ENCODE measurements at places on chromosomes 1 and 21. TPM values are rescaled to one million over a fixed set of nuclear protein-coding genes. Genes with fewer than 3 reads are reported as not detected.

Gene CFHR3
- not detected for total RNA-seq

Gene GNG4
- 1.8 TPM for total RNA-seq

Gene KRTAP20-3
- total RNA-seq = not detected

Gene TMEM82
- total RNA-seq = not detected

Gene GNAT2
- total RNA-seq = 0.29 TPM

Gene TFF2
- total RNA-seq = not detected

Gene RBP7
- total RNA-seq = not detected

Gene KRTAP13-2
- not detected for total RNA-seq

Gene AQP10
- not detected for total RNA-seq

Gene SLAMF9
- not detected for total RNA-seq

Gene A3GALT2
- total RNA-seq = not detected

DNA sequence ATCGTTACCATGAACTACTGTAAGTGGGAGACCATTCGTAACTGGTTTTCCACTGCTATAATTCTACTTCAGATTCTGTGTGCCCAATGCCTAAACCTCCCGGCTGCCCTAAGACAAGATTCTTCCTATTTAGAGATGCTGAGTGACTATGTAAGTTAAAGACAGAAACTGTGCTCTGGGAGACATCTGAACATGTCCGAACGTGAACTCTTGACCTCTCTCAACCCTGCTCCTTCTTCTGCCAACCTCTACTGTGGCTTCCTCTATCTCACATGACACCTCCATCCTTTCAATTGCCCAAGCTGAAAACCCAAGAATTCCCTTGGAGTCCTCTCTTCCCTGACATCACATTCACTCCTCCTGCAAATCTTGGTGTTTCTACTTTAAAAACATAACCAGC is 182.9 kb downstream of the AKT3 start:
- DNase-seq = no peak

DNA sequence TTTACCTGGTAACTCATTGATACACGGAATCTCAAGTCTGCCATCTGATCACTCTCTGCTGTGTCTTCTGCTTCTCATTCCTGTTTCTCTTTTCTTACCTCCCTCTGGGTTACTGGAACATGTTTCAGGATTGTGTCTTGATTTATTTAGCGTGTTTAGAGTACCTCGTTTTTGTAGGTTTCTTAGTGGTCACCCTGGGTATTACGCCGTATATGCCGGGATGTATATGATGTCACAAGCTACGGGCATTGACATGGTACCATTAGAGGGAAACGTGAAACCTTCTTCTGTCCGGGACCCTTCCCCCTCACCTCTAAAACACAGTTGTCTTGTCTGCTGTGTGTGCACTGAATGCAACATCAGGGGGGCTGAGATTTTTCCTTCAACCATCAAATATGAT is 2.8 kb downstream of the ACTRT2 start:
- peak; percentile 5 for DNase-seq

DNA sequence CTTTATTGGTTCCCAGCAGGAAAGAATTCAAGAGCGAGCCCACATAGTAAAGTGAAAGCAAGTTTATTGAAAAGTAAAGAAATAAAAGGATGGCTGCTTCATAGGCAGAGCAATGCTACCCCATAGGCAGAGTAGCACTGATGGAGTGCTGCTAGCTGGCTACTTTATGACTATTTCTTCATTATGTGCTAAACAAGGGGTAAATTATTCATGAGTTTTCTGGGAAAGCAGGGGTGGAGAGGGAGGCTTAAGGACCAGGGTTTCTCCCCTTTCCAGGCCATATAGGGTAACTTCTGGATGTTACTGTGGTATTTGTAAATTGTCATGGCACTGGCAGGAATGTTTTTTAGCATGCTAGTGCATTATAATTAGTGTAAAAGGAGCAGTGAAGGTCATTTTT is 1271.4 kb downstream of the KCNT2 start:
- DNase-seq = no peak

GRCh38 chr1:185786524-185786923 is 52.3 kb downstream of the HMCN1 start:
- no peak for DNase-seq

DNA sequence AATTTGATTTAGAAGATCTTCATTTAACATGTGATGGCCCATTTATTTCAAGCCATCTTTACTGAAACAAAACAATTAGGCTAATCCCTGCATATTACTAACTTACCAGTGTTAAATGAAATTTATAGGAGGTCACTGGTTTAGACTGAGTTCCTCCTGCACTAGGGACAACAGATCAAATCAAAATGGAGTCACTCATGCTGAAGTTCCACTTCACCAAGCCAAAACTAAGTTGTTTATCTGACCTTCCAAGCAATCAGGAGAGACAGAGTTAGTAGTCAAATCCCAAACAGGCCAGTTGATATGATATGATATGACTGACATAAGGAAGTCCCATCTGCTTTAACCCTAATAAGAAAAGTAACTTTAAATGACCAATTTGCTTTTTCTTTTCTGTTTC is 4.8 kb downstream of the LYST start:
- DNase-seq = no peak

- peak; percentile 40 for DNase-seq
These were observed 19.8 kb downstream of the SPRTN start for GRCh38 chr1:231357831-231358354.

- DNase-seq = no peak
These were observed 164.6 kb downstream of the DNM3 start for GRCh38 chr1:172005856-172006255.

- no peak for DNase-seq
These were observed 1.0 kb upstream of the SFN start for GRCh38 chr1:26861889-26862378.

DNA sequence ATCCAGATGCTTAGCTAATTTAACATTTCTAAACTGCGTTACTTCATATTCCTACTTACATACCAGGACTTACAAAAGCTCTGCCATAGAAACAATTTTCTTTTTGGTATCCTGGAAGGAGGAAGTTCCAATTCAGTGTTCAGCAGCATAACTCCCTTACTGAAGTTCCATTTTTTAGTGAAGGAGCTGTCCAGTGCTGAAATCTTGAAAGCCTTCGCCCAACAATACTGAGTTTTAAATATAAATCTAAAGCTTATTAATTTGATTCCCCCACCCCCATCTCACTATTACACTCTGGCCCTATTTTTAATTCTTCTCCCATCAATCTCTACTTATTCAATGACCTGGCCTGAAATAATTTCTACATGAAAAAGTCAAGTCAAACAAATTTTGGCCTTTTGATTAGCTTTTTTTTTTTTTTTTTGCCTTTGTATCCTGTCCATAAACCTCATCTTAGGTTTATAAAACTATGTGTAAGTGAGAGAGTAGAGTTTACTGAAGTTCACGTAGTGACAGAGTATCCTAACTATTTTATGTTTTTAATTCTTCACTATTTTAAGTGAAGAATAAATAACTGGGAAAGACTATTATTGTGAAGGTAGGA is 323.0 kb upstream of the PLD5 start:
- DNase-seq = no peak

DNA sequence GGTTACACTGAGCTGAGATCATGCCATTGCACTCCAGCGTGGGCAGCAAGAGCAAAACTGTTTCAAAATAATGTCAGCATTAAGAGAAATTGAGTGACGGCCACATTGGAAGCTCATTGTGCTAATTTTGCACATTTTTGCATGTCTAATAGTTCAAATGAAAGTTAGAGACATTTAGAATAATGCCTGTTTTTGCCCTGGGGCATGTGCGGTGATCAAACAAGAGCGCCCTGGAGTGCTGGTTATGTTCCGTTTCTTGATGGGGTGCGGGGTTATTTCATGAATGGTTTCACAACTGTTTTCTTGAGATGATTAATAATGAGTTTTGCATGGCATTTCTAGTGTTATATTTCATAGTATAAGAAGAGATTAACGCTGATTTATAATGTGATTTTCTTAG is 13.1 kb downstream of the OR2T11 start:
- no peak for DNase-seq

- DNase-seq = no peak
These were observed 318.3 kb downstream of the RRAGC start for GRCh38 chr1:38541223-38541622.

GRCh38 chr1:61459345-61459744 is 265.6 kb downstream of the TM2D1 start:
- no peak for DNase-seq

DNA sequence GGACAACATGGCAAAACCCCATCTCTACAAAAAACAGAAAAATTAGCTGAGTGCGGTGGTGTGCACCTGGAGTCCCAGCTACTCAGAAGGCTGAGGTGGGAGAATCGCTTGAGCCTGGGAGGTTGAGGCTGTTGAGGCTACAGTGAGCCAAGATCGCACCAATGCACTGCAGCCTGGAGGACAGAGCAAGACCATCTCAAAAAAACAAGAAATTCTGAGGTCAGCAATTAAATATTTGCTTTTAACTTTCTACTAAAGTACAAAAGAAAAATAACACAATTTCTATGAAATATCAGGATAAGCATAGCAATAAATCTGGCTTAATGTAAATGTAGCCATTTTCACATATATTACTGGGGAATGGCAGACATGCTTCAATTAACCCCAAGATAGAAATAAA is 9.9 kb downstream of the PPP1R15B start:
- DNase-seq = no peak

DNA sequence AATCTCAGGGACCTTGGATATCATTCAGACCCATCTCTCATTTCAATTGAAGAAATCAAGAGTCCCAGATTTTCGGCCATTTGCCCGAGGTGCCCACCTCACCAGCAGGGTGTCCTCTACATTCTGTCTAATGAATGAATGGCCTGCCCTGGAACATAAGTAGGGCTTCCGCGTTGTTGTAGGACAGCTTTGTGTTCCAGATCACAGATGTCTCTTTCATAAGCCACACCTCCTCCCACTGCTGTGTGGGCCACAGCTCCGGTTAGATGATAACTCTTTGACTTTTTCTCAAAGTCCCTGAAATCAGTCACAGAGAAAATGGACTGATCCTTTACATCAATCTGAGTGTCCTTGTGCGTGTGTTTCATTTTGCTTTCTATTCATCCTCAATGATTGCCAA is 144.4 kb downstream of the RGS7 start:
- no peak for DNase-seq

DNA sequence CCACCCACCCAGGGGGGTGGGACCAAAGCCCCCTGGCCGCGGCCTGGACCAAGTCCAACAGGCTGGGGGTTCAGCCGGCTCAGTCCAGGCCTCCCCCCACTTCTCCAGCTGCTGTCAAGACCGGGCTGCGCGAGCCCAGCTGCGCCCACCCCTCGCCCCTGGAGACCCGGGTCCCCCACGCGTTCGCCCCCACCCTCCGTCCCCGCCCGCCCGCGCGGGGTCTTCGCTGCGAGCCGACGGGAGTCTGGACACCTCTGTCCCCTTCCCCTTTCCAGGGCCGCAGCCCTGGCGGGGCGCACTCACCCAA is 253 bp downstream of the RAP1GAP start:
- DNase-seq = peak; percentile 7

GRCh38 chr1:186091222-186091720 is 283.8 kb downstream of the TPR start:
- no peak for DNase-seq

DNA sequence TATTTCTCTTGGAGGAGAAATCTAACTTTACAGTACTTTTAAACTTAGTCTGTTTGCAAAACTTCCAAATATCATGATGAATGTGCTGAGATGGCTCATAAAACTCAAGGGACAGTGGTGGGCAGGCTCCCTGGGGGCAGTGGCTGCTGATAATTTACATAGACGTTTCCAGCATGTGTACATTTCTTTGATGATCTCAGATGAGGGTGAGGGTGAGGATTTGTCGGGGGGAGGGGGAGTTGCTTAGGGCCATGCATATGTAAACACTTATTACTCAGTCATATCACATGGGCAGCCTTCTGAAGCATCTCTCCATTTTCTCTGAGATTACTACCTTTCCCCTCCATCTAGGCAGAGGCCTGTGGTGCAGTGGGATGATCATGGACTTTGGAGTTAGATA is 152.9 kb upstream of the HMGB4 start:
- DNase-seq = no peak

DNA sequence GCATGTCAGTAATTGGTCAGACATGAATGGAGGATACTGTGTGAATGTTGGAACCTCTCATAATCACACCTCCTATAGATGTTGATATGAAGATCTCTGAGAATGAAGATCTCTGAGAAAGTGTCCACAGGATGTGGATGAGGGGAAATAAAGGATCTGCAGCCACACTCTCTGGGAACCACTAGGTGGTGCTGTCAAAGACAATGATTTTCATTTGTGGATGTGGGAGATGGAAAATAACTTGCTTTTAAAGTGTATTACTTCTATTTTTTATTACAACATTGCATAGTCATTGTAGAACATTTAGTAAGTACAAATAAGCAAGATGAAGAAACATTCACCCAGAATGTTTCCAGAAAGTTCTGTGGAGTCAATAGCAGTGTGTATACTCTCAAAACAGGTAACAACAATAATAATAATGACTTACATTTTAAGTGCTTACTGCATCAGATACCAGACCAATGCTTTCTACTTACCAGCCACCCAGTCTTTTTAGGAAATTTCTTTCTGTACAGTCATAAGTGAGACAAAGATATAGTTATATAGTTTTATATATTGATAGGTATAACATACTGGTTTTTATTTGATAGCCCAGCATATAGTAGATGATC is 128.2 kb downstream of the ATG4C start:
- DNase-seq = no peak

DNA sequence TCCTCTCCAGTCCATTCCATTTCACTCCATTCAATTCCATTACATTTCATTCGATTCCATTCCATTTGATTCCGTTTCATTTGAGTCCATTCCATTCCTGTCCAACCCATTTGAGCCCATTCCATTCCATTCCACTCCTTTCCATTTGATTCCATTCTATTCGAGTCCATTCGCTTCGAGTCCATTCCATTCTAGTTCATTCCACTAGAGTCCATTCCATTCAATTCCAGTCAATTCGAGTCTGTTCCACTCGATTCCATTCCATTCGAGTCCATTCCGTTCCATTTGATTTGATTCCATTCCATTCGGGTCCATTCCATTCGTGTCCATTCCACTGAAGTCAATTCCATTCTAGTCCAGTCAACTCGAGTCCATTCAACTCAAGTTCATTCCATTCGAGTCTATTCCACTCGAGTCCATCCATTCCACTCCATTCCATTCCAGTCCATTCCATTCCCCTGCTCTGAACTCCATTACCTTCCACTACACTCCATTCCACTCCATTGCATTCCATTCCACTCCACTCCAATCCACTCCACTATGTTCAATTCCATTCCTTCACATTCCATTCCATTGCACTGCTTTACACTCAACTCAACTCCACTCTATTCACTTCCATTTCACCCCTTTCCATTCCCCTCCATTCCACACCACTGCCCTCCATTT is 2569.4 kb upstream of the TPTE start:
- no peak for DNase-seq

DNA sequence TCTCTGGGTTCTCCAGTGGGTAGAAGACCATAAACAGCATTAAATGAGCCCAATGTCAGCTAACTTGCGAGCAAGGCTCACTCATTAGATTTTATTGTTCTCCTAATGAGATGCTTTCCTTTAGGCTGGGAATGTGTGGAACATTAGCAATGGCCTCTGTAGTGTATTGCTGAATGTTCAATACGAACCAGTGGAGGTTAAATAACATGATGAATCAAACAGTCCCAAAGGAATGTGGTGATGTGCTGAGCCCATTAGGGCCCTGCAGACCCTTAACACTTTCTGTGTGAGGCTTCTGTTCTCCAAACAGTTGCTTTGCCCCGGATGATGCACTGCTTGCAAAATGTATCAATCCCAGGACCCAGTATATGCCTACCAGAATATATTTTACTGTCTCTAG is 225.5 kb downstream of the ATG4C start:
- DNase-seq = no peak
